ENCODE measurements at places on chromosomes 11 and 22.

GRCh38 chr22:46072981-46073682 is 77.2 kb upstream of the PPARA start:
- DNase-seq, result peak; percentile 30

GRCh38 chr11:57567515-57568329 is at the start of gene UBE2L6:
Gene UBE2L6 (minus strand): TSS chr11:57567672. CDS start chr11:57567611, 61 bp downstream.
- DNase-seq, result peak; percentile 93

- no peak for DNase-seq
Observed at GRCh38 chr11:112856591-112856990, 104.6 kb upstream of the NCAM1 start.

GRCh38 chr22:36244522-36245391 is 5.4 kb upstream of the APOL2 start:
- DNase-seq, result peak; percentile 74

GRCh38 chr11:70445091-70445490 is 46.8 kb downstream of the CTTN start:
- no peak for DNase-seq

- peak; percentile 93 for DNase-seq
Observed at GRCh38 chr11:3123305-3123704, 41.8 kb downstream of the OSBPL5 start.

GRCh38 chr11:1781593-1781975 is 17.9 kb upstream of the CTSD start:
- DNase-seq, result no peak

DNA sequence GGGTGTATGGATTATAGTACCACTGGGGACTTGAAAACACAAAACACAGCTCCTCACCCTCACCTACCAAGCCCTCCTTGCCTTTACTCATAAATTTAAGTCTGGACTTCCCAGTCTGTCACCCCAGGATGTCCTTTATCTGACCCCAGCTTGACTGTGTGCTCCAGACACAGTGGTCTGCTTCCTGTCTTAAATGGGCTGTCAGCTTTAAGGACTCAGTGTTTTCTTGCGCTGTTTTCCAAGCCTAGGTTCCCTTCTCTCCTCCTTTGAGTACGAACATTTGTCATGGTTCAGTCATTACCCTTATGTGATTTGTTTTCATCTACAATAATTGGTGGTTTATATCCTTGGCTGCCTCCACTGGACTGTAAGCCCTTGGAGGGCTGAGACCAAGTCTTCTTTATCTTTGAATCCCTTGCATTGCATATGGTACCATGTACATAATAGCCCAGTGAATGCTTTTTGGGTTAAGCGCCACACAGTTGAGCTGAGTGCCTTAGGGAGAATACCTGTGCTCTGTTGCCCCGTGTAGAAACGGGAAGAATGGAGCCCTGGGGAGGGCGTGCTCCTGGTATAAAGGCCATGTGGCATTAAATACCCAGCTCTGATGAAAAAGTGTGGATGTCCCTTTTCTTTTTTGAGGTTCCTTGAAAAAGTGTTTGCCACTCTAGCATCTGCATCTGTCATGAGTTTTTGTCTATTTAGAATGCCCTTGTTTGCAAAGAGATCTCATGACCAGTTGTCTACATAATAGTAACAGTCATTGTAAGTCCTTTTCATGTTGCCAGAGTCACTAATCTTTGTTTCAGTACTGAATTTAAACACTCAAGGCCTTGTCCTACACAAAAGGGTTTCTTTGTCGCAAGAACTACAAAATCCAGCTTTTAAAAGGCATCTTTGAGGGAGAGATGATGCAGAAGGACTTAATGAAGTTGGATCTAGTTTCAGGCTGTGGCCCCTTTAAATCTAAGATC is 14.0 kb downstream of the PANX1 start:
- no peak for DNase-seq

DNA sequence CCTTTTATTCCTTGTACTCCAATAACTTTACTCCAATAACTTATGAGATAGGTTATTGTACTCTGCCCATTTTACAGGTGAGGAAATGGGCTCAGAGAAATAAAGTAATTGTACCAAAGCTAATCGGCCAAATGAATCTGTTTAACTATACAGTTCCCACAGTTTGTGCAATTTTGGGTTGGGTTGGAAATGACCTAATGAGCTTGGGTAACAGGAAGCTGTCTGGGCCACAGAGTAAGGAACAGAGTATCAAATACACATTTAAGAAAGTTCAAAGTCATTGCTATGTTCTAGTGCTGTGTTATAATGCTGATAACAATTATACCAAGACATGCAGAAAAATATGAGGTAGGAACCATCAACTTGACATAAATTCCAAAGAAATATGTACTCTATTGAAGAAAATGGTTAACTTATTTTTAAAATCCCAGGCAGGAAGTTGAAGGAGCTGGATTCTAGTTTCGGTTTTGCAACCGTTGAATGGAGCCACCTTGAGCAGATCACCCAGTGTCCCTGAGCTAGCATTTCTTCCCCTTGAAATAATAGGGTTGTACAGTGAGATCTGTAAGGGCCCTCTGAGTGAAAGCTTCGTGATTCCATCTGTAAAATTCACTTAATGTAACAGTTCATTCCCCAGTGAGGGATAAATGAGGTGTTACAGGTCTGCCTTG is 360.9 kb upstream of the NARS2 start:
- DNase-seq, result no peak

DNA sequence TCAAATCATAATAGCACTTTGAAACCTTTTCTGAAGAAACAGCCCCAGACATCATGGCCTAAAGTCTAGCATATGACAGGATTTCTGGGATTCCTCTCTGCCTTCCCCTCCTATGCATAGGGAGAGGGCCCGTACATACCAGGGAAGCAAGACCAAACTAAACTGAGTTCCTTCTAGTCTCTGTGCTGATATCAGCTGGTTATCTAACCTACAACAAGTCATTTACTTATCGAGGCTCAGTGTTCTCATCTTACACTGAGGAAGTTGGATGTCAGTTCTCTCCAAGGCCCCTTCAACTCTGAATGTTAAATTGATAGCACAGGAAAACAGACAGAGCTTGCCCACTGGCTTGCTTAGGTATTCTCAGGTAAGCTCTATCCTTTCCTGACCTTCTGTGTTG is 17.0 kb upstream of the GRIK4 start:
- DNase-seq, result no peak

DNA sequence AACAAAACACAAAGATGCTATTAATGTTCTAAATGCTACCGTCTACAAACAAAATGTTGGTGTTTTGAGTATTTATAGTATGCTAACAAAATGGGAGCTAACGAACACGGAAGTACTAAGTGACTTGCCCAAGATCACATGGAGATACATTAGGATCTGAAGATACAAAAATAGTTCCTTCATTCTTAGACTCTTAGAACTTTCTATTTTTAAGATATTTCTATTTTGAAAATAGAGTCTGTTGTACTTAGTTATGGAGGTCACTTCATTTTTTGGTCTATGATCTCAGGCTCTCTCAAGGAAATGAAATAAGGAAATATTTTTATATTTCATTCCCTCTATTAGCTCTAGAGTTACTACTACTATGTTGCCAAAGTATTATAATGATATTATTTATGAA is 64.2 kb downstream of the APOL5 start:
- no peak for DNase-seq

DNA sequence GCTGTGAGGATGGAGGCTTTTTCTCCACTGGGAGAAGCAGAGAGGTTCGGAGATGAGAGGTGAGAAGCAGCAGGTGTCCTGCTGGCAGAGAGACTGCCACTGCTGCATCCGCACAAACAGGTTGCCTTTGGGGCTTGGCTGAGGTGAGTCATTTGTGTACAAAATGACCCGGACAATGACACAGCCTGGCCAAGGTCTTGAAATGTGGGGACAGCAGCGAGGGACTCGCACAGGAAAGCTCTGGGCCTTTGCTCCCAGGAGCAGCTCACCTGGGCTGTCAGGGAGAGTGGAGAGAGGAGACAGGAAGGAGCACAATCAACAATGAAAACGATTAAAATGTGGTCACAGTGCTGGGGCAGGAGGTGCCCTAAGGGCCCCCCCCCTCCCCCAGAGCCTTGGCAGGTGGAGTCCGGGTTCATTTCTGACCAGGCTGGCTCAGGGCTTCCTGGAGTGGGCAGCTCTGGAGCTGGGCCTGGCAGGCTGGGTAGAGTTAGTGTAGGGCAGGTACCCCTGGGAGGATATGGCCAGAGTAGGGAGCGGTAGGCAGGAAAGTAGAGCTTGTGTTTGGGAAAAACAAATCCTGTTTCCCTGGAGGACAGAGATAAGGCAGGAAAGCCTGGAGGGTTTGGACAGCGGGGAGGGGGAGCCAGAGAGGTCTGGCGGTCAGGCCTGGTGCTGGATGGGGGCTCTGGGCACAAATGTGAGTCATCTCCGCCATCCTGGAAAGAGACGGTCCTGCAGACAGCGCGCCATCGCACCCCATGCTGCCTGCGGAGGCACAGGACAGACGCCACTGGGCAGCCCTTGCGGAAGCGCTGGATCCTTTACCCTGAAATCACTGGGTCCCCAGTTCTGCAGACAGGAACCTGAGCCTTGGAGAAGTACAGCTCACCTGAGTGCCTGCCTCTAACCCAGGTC is 37.8 kb upstream of the CELSR1 start:
- peak; percentile 73 for DNase-seq

GRCh38 chr11:117827521-117828511 is 3.3 kb upstream of the FXYD2 start:
- no peak for DNase-seq

DNA sequence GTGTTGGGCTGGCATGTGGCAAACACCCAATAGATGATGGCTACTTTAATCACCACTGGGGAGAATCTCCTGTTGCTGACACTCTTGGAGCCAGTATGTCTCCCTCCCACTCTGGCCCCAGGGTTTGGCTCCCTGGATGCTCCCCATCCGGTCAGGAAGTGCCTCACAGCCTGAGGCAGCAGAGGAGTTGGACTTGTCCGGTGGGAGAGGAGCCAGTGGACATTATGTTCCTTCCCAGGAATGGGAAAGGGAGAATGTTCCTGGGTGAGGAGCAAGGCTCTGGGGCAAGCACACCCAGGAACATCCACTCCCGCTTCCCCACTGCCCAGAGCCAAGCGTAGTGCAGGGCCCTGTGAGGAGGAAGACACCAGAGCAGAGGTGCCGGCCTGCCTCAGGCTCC is 84.6 kb upstream of the NAV2 start:
- DNase-seq, result peak; percentile 93

- DNase-seq, result no peak
Observed at GRCh38 chr11:55966391-55966790, 3.4 kb downstream of the OR10AG1 start.

- no peak for DNase-seq
Observed at GRCh38 chr11:70468256-70469195, 70.2 kb downstream of the CTTN start.

GRCh38 chr22:28407645-28408044 is 272.0 kb downstream of the TTC28 start:
- no peak for DNase-seq

DNA sequence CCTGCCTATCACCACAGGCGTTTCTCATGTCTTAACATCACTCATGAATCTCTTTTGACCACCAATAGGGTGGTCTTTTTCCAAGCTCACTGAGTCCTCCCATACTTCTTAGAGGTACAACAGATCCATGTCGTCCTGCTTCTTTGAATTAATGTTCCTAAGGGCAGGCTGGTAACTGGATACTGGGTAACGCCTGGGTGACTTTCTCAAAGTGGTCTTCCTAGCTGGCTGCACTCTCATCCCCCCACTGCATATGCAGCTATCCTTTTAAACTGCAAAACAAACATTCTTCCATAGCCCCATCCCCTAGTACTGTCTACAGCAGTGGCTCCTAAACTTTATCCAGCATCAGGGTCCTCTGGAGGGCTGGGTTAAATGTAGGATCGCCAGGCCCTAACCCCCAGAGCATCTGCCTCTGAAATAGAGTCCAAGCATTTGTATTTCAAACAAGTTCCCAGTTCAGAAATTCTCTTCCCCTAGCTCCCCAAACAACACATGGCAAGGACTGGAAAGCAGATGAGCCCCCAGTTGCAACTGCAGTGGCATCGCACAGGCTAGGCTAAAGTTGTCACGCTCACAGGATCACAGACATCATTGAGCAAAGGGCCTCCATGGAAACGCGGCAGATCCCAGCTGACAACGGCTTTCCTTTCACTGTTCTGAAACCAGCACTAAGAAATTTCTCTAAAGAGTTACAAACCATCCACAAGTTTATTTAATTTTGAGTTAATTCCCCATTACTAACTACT is 204.9 kb downstream of the LARGE1 start:
- no peak for DNase-seq

GRCh38 chr11:11512929-11513328 is 108.9 kb downstream of the GALNT18 start:
- no peak for DNase-seq

- DNase-seq, result no peak
Observed at GRCh38 chr22:45286854-45287551, 2.3 kb downstream of the UPK3A start.

GRCh38 chr11:79390923-79391322 is 49.9 kb downstream of the TENM4 start:
- DNase-seq, result no peak

GRCh38 chr11:112174789-112175598 is at the start of gene BCO2:
Gene BCO2 (plus strand): TSS chr11:112175512. CDS start chr11:112175602, 90 bp downstream.
- DNase-seq, result peak; percentile 93

DNA sequence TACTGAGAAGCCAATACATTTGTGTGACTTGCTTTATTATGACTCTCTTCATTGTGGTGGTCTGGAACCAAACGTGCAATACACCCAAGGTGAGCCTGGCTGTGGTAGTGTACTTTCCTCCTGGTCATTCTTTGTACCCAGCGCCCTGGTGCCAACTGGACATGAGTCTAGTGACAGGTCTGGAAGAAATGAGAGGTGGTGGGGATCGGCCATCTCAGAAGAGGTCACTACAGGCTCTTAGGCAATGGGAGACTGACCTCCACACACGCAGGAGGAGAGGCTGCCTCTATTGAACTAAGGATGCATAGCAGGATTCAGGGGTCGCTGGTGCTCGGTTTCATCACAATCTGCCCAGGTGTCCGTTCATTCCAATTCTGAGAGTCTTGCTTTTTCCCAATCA is 56.4 kb upstream of the RTL6 start:
- DNase-seq, result no peak
